Activated T-cell treated with anti-CD3 and anti-CD28 coated beads for 1 hour (primary cell): ENCODE measurements at places on chromosomes 11 and 22.

DNA sequence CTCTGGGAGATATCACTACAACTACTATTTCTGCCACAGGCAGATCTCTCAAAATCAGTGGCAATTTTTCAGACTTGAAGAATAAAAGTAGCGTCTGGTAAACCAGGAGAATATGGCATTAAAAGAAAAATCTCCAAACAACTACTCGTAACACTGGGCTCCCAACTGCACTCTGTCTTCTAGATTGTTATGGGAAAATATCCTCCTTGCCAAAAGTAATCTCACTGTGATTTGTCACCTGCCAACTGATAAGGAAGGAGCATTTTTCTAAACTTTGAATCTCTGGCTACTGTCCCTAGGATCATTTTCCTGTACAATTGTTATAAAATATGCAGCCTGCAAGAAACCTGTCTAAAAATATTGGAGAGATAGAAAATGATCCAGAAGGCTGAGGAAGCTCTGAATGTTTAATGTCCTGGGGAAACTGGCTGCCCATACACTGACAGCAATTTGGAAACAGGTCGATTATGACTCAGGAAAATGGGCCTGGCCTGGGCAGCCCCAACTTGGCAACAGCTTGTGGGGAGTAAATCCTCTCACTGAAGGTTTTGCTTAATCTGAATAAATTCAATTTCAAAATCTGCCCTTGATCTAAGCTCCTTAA is 90.5 kb upstream of the DBX1 start:
- DNase-seq: no peak

DNA sequence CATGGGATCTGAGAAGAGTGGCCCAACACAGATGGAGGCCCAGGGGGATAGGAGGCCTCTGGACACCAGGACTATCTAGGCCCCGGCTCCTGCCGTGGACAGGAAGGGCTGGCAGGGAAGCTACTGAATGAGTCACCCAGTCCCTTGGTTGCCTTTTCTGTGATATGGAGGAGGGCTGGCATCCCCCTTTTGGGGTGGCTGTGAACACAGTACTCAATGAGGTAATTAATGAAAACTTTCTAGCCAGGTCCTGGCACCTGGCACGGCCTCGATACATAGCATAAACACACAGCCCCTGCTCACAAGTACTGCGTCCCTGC is 163.2 kb downstream of the CHST1 start:
- no peak for DNase-seq

GRCh38 chr11:109853156-109853776 is 239.9 kb upstream of the ZC3H12C start:
- DNase-seq: no peak

DNA sequence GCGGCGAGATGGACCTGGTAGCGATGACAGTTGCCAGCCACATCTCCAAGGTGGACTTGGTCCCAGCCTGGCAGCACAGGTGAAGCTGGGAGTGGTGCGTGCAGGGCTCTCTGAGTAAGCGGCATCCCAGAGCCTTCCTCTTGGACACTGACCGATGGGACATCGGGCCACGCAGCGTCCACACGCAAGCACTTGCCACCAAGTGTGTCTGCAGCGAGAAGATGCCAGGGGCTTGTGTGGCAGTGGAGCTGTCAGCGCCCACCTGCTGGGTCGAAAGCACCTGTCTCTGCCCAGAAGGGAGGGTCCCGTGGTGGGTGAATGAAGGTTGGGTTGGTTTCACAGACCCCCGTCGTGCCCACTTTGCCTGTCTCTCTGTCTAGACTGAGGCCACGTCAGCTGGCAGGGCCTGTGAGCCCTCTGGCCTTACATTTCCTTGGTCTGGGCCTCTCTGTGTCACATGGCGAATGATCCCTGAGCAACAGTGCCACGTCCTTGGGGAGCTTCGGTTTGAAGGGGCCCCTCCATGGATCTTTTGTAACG is 50.8 kb upstream of the SMIM38 start:
- no peak for DNase-seq

DNA sequence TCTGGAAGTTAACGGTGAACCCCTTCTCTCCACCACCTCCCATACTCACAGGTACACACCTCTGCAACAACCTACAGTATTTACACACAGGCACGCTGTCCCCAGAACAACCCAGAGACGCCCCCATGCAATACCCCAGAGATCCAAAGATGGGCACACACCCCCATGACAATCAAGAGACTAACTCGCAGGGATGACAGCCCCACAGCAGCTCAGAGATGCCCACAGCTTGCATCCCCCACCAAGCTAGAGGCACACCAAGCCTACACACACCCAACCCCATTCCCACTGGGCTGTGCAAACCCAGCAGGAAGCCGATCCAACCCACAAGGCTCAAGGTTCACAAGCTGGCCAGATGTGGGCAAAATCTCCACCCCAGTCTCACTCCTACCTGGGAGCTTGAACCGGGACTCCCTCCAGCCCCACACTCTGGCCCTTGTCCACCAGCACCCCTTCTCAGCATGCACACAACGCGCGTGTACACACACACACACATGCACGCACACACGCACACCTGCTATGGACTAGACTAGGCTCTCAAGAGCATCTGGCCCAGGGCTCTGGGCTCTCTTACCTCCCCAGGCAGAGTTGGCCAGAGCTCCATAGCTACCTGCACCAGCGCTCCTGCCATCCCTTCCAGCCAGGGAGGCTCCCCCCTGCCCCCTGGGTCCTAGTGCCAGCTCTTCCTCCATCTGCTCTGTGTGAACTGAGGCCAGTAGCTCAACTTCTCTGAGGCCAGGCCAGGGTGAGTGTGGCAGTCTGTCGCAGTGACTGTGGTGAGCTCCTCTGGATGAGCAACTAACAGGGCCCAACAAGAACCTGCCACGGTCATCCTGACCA is 11.5 kb downstream of the STARD10 start:
- DNase-seq: no peak

DNA sequence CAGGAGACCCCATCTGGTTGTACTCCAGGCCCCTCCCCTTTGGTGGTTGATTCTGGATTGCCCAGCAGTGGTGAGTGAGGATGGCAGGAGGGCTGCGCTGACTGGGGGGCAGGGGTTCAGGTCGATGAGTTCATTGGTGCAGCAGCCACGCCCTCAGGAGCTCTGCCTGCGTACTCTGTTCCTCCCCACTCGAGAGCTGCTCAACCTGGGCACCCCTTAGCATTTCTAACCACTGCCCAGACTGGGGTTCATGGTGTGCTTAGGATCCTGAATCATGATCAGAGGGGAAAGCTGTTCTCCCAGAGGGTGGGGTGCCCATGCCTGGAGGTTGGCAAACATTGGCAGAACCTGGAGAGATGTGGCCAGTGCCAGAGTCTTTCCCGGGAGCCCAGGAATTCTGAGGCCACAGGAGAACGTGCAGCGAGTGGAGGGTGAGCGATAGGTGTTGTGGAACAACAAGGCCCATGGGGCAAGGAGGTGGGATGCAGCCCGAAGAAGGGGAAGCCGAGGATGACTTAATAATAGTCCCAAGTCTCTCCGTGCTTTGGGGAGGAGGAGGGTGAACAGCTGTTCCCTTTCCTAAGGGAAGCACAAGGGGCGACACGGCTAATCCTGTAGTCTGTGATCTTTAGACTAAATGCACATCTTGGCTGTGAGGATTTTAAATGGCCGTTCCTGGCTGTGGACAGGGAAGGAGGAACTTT is 75.5 kb downstream of the SCN3B start:
- no peak for DNase-seq

DNA sequence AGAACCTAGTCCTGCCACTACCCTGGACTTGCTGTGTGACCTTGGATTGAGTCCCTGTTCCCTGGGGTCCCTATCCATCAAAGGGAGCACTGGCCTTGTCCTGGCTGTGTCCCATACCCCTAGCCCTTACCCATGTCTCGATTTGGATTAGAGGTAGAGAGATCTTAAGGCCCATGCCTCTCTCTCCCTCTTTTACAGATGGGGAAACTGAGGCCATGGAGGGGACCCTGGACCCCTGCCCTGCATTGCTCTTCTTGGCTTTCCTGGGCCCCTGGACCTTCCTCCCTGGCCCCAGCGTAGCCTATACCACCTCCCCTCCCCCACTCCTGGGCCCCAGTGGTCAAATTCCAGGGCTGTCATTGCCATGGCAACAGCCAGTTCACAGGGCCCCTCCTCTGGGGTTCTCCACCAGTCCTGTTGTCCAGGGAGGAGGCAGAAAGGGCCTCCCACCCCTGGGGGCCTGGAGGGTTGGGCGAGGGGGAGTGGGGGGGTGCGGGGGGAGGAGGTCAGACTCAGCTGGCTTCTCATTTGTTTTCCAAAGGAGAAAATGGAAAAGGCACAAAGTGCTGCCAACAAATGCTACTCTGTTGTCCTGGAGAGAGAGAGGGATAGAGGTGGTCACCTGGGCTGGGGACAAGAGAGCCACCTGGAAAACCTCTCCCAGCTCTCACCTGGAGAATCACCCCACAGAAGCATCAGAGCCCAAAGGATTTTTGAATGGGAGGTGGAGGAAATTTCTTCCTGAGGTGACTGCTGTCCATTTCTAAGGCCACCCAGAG is 23.3 kb downstream of the ARHGEF17 start:
- no peak for DNase-seq

DNA sequence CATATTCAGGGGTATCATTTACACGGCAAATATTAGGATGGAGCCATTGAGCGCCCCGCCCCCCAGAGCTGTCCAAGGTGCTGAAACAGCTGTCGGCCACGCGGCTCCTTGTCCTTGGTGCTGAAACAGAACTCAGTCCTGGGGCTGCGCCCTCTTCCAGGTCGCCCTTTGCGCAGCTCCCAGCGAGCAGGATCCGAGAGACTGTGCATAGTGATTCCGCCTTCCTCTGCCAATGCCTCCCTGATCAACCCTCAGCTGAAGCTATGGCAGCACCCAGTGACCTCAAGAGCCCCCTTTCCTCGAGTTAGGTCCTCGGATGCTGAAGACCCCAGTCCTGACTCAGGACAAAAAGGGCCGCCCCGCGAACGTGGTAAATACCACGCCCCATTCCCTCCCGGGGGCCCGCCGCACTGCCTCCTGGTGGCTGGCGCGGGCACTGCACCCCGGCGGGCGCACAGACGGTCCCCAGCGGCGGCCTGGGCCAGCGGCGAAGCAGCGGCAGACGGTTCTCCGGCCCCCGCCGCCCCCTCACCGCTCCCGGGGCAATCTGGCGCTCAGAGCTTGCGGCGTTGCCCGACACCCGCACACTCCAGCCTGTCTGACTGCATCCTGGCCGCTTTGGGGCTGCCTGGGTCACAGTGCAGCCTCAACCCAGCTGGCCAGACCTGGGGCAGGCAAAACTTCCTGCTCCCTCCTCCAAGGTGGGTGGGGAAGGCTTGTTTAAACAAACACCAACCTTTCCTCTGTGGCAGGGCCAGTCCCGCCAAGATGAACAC is 13.4 kb downstream of the SYT7 start:
- peak; percentile 70 for DNase-seq

DNA sequence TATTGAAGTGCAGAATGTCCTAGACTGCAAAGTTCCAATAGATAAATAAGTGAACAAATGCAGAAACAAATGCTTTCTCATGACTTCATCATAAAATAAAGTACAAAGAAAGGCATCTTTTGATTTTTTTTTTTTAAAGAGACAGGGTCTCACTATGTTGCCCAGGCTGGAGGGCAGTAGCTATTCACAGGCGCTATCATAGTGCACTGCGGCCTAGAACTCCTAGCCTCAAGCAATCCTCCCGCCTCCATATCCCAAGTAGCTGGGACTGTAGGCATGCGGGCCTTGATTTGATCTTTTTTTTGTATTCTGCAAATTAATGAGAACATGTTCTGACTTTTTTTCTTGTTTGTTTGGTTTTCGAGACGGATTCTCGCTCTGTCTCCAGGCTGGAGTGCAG is 2.4 kb downstream of the ARCN1 start:
- DNase-seq: no peak

- DNase-seq: no peak
Measured at GRCh38 chr11:107792049-107792443, 66.5 kb downstream of the SLC35F2 start.

DNA sequence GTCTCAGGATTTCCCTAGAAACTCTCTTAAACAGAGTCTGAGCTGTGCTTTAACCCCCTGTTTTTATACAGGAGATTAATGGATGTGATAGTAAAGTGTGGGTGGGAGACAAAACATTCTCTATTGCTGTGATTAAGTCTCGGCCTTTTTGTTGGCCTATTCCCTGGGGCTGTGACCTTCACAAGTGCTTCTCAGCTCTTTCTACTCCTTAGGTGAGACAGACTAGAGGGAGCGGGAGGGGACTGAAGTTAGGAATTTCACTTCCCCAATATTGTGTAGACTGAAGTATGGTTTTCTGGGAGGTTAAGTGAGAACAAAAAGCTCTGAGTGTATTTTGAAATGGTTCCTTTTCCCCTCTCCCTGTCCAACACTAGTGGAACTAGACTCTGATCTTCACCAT is 29.8 kb upstream of the OR8B8 start:
- DNase-seq: no peak

- no peak for DNase-seq
Measured at GRCh38 chr11:69333879-69334278, 39.9 kb downstream of the MYEOV start.

DNA sequence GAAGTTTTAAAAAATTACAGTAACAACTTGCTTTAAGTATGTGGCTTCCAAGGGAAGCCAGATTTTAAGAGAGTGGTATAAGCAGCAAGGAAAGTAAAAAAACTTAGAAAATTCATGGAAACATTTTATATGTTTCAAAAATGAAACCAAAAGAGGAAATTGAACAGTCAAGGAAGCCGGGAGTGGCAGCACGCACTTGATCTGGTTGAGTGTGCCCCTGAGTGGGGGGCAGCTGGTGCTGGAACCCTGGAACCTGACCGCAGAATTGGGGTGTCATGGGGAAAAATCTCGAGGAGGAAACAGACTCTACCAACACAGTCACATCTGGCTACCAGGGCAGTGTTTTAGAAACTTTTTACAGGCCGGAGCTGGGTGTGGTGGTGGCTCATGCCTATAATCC is 14.0 kb downstream of the MICALL1 start:
- no peak for DNase-seq

DNA sequence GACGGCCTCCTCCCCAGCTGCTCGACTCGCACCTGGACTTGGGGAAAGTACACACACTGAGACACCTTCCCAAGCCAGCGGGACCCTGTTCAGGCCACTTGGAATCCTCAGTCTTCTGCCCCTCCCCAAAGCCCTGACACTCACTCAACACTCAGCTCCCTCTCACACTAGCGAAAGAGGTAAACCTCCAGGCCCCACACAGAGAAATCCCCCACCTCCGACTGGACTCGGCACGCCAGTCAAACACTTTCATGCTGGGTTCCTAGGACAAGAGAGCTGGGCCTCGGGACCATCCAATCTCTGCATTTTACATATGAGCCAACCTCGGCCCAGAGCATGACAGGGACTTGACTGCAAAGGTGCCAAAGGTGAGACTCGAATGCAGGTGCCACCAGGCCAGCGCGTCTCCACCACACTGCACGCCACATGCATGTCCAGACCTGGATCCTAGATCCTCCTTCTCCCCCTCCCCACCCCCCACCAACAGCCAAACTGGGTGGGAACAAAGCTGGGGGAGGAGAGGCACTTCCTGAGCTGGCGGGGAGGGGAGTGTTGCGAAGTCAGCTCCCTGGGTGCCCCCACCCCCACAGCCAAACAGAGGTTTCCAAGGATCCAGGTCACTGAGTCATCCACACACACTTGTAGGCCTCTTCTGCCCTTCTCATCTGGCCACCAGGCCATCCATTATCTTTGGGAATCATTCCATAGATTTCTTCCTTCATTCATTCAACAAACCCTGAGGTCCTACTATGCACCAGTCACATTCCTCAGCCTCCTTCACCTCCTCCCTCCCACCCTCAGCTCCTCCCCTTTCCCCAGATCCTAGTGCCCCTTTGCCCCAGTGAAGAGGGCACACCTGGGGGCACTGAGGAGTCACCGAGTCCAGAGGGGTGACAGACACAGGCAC is 10.7 kb upstream of the CD5 start:
- no peak for DNase-seq
